ENCODE measurements at places on chromosomes 11 and 22. TPM values are rescaled to one million over a fixed set of nuclear protein-coding genes. Genes with fewer than 3 reads are reported as not detected.

GRCh38 chr11:43579919-43580276 lies 100.6 kb upstream of the HSD17B12 start:
- DNase-seq = no peak

DNA sequence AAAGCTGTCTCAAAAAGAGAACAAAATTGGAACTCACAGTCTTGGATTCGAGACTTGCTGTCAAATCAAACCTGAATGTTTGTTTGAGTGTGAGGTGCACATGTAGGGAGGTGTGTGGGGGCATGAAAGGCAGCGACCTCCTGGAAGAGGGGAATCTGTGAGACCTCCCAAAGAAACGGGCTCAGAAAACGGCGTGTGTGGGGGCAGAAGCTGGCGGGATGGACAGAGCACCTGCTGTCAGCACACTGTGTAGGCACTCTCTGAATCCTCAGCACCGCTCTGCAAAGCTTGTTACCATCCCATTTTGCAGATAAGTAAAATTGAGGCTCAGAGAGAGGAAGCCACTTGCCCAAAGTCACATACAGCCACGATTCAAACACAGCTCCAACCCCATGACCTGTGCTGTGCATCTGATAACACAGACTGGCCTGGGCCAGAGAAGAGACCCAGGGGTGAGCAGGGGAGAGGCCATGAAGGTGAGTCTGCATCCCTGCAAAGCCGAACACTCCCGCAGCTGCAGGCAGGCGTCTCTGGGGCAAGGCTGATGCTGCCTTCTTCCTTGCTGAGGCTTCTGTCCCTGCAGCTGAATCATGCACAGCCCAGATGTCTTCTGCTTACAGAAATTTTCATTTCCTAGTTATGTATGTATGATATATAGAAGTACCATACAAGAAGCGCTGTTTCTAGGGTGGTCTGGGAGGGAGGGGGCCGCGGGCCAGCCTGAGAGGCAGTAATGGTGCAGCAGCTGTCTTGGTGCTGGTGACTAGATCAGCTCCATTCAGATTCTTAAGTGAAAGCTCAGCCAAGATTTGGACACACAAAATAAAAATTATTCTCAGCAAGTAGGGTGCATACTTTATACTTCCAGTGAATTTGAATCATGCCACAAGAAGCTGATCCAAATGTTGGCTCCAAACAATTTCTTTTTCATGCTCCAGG lies 67.3 kb upstream of the SHISAL1 start:
- DNase-seq = no peak

Gene LRRC56
- 2.0 TPM for total RNA-seq

DNA sequence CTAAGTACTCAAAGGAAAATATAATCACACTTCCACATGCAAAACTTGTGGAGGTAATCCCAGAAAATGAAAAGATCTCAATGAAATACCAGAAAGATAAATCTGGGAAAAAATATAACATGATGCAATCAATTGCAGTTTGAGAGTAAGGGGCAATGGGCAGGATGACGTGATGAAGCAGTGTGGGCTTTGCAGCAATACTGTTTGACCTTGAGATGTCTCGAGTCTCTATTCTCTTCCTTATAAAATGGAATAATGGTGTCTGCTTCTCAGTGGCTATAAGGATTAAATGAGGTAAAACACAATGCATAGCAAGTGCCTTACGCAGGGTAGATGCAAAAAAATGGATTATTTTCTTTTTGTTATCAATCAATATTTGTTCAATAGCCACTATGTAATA lies 447.5 kb downstream of the BUD13 start:
- DNase-seq = no peak

Gene POU2AF3
- total RNA-seq = not detected

DNA sequence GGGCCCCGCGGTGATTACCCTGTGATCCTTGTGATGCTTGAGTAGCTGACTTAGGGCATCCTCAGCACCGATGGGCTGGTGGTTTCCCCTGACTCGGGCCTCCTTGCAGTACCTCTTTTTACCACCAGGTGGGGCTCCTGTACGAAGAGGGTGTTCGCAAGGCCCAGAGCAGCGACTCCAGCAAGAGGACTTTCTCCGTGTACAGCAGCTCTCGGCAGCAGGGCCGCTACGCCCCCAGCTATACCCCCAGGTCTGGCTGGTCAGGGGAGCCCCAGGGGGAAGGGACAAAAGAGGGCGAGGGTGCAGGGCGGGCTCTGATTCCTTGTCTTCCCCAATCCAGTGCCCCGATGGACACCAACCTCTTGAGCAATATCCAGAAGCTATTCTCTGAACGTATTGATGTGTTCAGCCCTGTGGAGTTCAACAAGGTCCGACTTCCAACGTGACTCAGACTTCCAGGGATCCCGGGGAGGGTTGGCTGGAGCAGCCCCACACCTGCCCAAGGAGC lies 1.3 kb upstream of the TM7SF2 start:
- DNase-seq = peak; percentile 70

Gene PRAME
- 5.3 TPM for total RNA-seq

- DNase-seq = no peak
Measured at GRCh38 chr11:120722524-120722923, 211.0 kb downstream of the GRIK4 start.

Gene APOC3
- not detected for total RNA-seq

GRCh38 chr11:68950762-68951161 lies 30.0 kb downstream of the MRGPRD start:
- DNase-seq = no peak

Gene APOBEC3H
- 0.87 TPM for total RNA-seq

- peak; percentile 28 for DNase-seq
Measured at GRCh38 chr22:43993072-43993760, 30.9 kb upstream of the PARVB start.

Gene OTOG
- total RNA-seq = not detected

DNA sequence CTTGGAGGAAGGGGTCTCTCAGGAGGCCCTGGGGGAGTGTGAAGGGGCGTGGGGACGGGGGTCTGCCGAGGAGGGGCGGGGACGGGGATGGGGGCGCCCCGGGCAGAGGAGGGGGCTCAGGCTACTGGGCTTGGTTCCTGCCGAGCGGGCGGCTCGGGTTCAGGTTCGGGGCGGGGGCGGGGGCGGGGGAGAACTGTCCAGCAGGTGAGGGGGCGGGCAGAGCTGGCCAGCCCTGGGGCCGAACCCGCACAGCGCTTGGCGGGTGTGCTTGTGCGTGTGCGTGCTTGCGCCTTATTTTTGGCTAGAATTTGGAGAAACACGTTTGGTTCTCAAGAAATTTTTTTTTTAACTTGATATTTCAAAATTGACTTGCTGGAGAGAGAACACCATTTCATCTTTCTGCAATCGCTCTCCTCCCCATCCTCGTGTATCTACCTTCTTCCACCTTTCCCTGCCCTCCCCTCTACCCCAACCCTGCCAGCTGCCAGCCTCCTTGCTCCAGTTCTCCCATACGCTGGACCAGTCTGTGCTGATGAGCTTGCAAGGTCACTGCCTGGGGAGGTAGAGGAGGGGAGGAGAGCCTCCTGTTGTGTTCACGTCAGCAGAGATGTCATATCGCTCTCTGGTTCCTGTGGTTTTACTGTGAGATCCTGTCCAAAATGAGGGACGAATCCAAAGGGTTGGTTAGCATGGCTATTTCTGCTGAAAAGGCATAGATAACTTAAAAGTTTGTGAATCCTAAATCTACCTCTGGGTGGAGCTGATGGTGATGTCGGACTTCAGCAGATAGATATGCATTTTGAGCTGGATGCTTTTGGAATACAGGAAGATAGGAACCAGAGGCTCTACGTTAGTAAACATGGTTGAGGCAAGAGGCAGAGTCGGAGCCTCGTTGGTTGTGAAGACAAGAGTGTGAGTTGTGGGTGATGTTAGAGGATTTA lies 668 bp downstream of the MADD start:
- no peak for DNase-seq

DNA sequence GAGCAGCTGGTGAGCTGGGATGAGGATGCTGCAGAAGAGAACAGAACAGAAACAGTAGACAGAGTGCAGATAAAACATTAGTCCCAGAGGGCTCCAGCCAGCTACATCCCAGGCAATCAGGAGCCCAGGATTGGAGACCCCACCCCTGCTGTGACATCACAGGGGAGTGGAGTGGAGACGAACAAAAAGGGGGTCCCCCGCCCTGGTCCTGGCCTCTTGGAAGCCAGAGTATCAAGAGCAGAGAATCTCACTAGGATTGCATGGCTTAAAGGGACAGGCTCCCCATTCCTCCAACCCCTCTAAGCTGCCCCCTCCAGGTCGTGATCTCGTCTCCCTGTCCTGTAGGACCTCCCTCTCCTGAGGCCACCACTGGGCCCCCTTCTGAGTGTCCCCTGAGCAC lies at the start of gene P2RX3:
Gene P2RX3, plus strand, starts transcription at position 211 of the 400 bp plus-strand sequence. CDS start 199 bp downstream, outside the sequence.
- DNase-seq = no peak

DNA sequence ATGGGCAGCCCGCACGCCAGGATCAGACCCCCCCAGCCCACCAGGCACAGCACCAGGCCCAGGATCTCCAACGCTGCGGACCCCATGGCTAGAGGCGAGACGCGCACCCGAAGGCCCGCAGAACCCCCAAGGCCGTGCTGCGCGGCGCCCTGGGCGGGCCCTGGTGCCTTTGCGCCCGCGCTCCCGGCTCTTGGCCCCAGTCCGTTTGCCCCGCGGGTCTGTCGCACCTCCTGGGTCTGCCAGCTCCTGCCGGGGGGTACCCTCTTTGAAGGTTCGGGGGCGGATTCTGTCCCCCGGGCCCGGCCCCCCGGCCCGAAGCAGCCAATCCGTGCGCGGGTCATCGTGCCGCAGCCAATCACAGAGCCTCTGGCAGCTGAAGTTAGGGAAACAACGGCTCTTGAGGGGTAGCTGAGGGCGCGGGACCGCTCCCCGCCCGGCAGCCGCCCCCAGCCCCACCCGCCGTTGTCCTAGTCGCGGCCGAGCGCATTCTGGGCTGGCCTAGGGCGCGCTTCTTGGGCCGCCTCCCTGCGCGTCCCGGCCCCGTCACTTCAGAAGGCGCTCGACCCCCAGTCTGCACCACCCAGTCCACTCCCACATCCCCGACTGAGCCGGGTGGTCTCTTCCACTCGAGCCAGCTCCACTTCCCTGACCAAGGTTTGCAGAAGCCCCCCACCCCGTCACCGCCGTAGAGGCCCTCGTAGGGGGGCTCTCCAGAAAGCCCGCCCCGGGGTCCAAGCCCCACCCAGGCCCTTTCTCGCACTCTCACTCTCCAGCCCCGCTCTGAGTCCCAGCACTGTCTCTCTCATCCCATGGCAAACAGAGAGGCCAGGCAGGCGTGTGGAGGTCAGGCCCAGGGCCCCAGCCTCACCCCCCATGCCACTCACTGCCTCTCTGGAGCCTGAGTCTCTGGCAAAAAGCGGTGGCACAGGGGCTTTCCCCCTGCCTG lies at the start of gene CLDN5:
Gene CLDN5, minus strand, starts transcription at position 241 of the 946 bp plus-strand sequence. Its CDS starts 155 bp downstream, at position 86.
- no peak for DNase-seq

Gene MED15
- 69.2 TPM for total RNA-seq

Gene DBX1
- not detected for total RNA-seq

DNA sequence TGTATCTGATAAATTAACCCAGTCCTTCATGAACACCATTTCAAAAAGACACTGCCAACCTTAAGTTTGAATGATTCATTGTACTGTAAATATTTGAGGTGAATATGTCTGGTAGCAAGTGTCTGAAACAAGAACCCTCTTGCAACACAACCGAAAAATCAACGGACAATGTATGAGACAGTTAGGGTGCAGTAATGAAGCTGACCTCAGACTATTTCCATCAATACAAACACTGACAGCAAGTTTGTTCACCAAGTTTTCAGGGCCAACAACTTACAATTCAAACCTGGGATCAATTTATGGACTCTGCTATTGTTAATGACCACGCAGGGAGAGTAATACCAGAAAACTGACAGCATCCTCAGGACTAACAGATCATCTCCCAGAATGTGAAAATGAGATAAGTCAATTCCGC lies 126.3 kb downstream of the CADM1 start:
- no peak for DNase-seq

Gene LMO2
- 4.3 TPM for total RNA-seq

Gene TSPAN32
- not detected for total RNA-seq

DNA sequence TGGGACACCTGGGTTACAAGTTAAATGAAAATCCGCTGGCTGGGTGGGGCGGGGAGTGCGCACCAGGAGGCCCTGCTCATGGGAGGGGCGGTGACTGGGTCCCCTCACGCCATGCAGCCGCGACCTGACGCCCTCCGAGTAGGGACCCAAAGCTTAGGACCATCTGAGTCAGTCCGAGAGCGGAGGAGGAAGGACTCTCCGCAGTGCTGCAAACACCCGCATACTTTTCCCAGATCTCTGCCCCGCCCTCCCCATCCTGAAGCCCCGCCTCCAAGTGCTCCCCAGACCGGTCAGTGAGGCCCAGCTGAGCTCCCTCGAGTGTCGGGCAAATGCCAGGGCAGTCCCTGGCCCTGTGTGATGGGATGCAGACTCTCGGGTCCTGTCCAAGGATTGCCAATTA lies 6.6 kb upstream of the FLI1 start:
- no peak for DNase-seq

DNA sequence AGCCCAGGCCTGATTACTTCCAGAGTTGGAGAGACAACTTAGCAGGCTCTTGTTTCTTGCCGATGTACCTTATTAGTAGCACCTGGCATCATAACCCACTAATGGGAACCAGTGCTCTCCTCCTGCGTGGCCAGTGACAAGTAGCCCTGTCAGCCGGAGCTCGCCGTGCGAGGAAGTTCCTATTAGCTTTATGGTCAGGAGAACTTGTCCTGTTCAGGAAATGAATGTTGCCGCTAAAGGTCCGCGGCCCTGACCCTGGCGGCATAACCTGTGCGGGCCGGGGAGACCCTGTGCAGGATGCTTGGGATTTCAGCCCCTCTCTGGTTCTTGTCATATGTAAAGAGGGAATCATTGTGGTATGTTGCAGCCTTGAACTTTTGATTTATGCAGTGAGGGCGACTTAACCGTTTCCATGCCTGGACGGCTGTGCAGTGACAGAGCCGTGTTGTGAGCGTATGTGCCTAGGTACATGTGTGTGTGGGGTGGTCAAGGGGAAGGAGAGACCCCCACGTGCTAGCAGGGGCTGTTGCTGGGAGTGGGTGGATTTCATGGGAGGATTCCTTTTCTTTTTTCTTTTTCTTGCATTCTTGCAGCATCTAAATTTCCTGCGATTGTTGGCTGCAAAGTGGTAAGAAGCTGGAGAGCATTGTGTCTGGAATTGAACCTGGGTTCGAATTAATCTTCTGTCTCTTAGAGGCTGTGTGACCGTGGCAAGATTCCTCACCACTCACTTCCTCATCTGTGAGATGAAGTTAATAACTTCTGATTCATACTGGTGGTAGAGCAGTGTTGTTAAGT lies 15.2 kb downstream of the ZBTB16 start:
- no peak for DNase-seq

Gene RAB39A
- 0.10 TPM for total RNA-seq

- DNase-seq = no peak
Measured at GRCh38 chr11:61587951-61588727, 7.3 kb upstream of the SYT7 start.

- peak; percentile 90 for DNase-seq
Measured at GRCh38 chr11:130653838-130654636, 205.6 kb downstream of the ADAMTS15 start.

DNA sequence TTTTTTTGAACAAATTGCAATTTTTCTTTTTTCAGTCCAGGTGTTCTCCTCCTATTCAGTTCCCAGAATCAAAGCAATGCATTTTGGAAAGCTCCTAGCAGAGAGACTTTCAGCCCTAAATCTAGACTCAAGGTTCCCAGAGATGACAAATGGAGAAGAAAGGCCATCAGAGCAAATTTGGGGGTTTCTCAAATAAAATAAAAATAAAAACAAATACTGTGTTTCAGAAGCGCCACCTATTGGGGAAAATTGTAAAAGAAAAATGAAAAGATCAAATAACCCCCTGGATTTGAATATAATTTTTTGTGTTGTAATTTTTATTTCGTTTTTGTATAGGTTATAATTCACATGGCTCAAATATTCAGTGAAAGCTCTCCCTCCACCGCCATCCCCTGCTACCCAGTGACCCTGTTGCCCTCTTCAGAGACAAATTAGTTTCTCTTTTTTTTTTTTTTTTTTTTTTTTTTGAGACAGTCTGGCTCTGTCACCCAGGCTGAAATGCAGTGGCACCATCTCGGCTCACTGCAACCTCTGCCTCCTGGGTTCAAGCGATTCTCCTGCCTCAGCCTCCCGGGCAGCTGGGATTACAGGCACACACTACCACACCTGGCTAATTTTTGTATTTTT lies 6.2 kb upstream of the UBE4A start:
- DNase-seq = peak; percentile 14
